NCI-H1092 treated with DMSO at 0.1 percent for 48 hours (cell line): ENCODE measurements at places on chromosomes 5 and 9.

DNA sequence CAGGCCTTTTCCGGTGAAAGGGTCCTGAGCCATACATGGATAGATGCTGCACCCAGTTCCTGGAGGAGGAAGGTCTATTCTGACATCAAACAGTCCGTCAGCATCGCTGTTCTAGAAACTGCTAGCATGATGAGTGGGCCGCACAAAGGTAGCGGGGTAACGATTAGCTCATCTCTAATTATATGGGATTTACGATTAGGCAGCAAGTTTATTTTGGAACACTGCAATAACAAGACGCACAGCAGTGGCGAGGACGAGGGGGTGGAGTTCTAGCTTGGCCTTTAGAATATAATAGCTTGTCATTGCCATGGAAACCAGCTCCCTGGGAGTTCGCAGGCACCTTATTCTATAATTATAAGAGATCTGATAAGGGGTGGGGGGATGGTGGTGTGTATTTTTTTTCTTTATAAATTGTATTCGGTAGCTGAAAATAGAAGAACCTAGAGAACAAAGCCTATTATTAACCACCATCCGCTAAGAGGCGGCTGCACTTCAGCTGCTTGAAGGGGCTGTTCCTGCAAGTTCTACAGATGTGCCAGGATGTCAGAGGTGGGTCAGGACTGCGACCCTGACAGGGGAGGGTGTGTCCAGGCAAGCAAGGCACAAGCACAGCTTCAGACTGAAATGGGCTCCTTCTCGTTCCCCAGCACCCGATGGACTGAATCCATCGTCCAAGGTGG is 311.0 kb downstream of the AGTPBP1 start:
- peak; percentile 33 for DNase-seq

DNA sequence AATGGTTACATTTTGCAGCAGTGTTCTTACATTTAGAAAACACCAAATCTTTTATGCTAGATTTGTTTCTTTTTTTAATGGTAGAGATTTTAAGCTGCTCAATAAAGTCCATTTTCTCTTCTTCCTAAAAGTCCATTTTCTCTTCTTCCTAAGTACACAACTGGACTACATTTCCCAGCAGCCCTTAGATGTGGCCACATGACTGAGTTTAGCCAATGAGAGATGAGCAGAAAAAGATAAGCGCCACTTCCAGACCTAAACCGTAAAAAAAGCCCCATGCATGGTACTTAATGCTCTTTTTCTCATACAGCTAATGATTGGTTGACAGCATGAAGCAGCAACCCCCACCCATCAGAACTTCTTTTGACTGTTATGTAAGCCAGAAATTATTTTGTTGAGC is 206.7 kb downstream of the FAM114A2 start:
- no peak for DNase-seq

DNA sequence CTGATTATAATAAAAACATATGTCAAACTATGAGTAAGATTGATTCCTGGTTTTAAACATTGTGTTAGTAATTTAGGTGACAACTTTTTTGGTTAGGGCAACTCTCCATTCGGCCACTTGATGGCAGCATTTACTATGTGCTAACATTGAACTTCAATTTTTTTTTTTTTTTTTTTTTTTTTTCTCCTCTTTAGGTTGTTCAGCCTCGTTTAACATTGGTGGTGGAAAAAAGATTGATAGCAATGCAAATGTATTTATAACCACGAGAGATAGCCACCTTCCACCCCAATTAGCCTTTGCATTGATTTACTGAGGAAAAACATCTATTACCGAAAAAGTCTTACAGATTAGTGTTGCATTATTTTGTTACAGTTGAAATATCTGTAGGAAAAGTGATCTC is 159.1 kb downstream of the CSNK1G3 start:
- DNase-seq, result peak; percentile 53

DNA sequence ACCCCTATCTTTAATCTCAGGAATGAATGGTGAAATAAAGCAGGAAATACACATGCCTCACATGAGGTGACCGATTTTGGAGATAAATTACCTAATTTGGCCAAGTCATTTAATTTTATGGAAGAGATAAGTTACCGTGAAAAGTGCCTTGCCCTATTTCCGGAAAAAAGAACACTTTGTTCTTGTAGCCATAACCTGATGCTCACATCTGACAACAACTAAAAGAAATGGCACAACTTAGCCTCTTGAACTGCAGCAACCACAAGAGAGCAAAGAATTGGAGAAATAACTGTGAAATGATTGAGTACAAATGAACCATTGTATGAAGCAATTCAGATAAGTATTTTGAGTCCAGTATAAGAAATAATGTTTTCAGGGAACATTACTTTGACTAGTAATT is 628.1 kb upstream of the TYRP1 start:
- no peak for DNase-seq

- no peak for DNase-seq
Measured at GRCh38 chr9:113623851-113624485, 160.4 kb downstream of the RGS3 start.

GRCh38 chr9:3963643-3964369 is 336.1 kb downstream of the GLIS3 start:
- DNase-seq, result peak; percentile 13

DNA sequence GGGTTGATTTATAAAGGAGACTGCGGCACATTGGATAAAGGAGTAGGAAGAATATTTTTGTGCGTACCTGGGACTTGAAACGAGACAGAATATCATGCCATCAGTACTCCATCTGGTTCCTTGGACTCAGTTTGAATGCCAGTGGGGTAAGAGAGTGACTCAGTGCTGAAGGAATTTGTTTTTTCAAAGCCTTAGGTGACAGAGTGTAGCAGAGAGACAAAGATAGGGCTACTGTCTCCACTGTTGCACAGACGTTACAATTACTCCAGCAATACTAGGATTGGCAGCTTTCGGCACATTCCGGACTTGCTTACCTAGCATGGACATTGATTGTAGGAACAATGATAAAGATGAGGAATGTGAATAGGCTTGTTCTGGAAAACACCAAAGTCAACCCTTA is 250.7 kb downstream of the KCTD16 start:
- DNase-seq, result no peak
